Stimulated activated CD8-positive, alpha-beta memory T cell treated with anti-CD3 and anti-CD28 coated beads, Interleukin-7, amount 100 ng/mL, for 1 hour (primary cell): ENCODE measurements at places on chromosomes 12 and 14.

- DNase-seq = no peak
Measured at GRCh38 chr12:34402899-34403705, 380.8 kb downstream of the ALG10 start.

DNA sequence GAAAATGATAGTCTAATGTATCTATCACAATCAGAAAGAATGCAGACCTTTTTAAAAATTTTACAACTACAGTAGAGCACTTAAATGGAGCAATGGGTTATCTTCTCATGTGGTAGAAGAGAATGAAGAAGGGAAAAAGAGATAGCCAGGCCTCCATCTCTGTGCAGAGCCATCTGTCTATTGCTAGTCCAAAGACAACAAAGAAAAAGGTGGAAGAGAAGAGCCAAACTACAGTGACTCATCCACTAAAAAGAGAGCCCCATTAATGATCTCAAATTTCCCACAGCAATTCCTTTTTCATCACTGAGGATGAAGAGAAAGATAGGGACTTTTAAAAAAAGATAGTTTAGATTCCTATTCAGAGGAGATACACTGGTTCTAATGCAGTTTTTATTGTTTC lies 232.9 kb downstream of the ATXN7L3B start:
- DNase-seq = no peak

GRCh38 chr14:93496856-93497741 lies 66.4 kb downstream of the UNC79 start:
- DNase-seq = no peak

- DNase-seq = no peak
Measured at GRCh38 chr14:60862283-60862682, 118.6 kb downstream of the TRMT5 start.

DNA sequence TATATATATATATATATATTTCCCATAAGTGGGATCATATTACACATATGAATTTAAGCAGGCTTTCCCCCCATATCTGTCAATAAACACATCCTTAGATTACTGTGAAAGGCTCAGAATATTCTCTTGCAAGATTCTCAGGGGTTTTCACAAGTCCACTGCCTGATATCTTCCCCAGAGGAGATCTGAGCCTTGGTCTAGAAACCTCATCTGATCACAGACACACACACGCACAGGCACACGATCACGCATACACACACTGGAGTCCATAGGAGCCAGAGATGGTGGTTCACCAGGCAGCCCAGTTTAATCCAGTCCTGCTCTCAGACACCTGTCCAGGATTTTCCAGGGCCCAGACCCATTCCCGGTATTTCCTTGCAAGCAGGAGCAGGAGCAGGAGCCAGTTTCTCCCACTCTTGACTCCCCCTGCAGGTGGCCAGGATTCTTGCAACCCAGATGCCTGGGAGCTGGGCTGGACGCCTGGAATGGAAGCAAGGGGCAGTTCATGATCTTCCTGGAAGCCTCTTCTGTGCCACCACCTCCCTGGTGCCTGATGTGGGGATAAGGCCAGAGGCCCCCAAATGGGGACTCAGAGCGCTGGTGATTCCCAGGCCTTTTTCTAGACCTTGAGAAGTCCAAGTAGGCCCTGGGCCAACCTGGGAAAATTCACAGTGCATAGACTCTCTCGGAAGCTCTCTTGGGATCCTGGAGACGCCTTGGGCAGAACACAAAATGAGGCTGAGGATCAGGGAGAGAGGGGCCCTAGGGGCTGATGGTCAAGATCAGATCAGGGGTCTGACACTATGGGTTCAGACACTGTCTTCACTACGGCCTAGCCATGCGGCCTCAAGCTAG lies 16.5 kb upstream of the KRT78 start:
- DNase-seq = no peak

- no peak for DNase-seq
Measured at GRCh38 chr12:4743046-4743445, 22.8 kb downstream of the GALNT8 start.

- no peak for DNase-seq
Measured at GRCh38 chr14:60175255-60175902, 10.2 kb upstream of the DHRS7 start.

DNA sequence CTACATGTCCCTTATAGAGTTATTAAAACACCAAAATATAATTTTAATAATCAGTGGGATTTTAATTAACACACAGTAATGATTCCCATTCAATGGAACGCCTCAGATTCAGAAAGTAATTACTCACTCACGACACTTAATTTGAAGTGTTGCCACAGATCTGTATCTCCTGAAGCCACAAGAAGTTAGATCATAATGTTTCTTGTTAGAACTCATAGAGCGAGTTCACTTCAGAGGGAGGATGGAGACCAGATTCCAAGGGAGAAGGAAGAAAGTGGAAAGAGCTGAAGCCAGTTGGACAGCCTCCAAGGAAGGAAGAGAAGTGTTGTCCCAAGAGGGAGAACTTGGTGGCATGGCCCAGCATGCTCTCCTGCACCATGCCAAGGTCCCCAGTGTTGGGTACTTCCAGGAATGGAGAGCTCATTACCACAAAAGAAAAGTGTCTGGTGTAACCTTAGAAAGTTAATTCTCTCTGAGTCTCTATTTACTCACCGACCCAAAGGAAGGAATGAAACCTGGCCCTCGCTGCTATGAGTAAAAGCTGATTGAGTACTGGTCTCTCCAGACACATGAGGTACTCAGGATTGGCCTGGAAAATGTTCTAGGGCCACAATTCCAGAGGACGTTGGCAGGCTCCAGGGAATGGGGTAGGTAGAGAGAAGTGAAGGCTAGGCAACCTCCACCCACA lies 305.4 kb downstream of the BCL11B start:
- no peak for DNase-seq

DNA sequence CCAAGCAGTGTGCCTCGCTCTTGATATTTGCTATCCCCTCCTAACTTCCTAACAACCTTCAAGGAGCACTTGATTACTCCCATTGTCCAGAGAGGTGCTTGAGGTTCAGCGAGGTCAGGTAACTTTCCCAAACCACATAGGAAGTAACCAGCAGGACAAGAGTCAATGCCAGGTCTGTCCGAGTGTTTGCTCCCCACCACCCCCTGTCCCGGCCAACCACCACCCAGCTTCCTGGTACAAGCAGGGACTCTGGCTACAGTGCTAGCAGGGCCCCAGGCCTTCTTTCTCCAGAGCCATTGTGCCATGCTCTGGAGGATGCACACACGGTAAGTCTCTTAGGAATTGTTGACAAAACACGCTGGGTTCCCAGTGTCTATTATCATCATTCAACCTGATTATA lies 49.2 kb downstream of the SYNE3 start:
- no peak for DNase-seq

DNA sequence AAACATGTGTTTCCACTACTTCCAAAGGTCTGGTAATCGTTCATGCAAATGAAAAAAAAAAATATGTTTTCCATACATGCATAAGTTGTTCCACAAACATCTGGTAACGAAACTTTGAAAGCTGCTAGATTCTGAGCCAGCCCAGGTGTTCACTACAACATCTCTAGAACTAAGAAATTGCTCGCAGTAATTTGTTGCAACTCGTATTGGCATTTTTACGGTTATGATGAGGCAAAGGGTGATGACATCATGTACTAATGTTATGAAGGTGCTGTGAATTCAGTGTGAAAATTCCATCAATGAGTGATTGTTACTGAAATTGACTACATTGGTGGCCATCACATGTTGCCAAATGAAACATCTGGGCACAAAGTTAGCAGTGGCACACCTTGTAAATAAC lies 31.9 kb upstream of the CCDC91 start:
- no peak for DNase-seq

DNA sequence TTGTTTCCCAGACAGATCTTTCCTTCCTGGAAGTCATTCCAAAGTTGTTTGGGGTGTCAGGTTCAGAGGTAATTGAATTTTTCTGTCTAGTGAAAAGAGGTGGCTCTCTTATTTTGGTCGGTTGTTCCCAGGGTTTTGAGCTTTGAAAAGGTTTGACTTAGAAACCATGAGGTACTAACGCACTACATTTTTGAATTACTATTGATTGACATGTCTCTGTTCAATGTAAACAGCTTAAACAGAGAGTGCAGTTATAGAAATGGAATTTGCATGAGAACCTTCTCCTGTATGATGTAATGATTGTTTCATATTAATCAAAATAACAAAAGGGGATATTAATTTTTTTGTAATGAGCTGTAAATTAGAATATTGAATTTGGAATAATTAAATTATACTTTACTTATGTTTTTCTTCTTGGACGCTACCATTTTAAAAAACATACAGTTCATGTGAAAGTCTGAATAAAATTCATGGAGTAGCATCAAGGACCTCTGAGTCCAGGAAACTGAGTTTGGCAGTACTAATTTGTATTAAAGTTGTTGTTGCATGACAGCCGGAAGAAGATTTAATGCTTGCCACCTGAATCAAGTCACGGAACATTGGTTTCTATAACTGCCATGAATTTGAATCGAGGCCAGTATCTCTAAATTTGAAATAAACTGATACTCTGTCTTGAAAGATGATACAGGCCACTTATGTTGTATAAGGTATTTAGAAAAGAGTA lies 41.7 kb downstream of the NPAS3 start:
- DNase-seq = no peak

DNA sequence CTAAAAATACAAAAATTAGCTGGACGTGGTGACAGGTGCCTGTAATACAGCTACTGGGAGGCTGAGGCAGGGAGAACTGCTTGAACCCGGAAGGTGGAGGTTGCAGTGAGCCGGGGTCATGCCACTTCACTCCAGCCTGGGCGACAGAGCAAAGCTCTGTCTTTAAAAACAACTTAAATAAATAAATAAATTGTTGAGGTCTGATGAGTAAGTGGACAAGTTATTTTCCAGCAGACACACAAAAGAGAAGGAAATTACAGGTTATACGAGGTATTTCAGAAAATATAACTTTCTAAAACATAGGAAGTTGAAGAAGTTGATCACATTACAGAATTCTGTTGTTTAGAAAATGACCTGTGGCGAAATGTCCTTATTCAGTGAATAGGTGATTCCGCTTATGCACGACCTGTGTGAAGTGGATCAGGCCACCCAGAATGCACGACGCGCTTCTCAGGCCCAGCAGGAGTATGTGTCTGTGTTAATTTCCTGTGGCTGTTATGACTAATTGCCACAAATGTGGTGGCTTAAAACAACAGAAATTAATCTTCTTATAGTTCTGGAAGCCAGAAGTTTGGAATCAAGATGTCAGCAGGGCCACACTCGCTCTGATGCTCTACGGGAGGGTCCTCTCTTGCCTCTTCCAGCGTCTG lies 38.1 kb downstream of the P2RX7 start:
- no peak for DNase-seq

- peak; percentile 27 for DNase-seq
Measured at GRCh38 chr14:50821510-50822464, 9.2 kb downstream of the NIN start.

DNA sequence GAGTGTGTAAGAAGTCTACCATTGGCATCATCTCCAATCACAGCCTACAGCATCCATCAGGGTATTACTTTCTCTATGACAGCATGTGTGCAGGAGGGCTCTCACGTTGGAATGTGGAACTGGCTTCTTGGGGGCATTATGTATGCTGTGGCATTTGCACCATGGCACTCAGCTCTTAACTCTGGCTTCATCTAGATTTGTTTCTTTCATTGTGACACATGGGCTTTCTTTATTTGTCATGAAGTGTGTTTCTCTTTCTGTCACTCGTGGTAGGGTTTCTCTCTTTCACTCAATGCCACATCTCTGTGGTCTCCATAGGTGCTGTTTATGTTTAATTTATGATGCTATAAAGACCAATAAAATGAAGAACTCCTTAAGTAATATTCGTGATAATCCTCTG lies 191.2 kb upstream of the GARIN2 start:
- no peak for DNase-seq

GRCh38 chr14:94543449-94544124 lies 17.7 kb upstream of the SERPINA4 start:
- no peak for DNase-seq

GRCh38 chr14:42804141-42804540 lies 1197.5 kb downstream of the LRFN5 start:
- DNase-seq = no peak

DNA sequence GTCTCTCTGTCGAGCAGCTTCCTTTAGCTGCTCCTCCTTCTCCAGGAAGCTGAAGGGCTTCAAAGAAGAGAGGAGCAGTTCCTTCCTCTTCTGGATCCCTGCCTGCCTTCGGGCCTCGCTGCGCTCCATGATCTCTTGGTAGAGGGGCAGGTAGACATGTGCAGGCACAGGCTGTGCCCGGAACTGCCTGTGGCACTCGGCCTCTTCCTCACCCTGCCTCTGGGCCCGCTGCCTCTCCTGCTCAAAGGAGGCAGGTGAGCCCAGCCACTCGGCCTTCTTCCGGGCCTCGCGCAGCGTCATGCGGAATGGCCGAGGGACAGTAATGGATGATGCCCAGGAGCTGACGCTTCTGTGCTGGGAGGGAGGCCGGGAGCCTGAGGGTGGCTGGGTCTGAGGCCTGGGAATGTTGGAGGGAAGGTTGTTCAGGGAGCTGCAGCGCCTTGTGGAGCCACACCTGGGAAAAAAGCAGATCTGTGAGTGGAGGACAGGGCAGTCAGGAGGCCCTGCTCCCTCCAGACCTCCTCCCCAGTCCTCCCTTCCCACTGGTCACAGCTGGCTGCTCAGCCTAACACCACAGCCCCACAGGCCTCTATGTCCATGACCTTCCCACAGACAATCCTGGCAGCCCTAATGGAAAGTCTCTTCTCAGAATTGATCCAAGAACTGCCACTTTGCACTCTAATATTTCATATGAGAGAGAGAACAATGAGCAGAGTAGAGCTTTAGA lies 5.3 kb downstream of the FAM161B start:
- DNase-seq = no peak

- no peak for DNase-seq
Measured at GRCh38 chr12:33180918-33181317, 258.7 kb downstream of the SYT10 start.

- no peak for DNase-seq
Measured at GRCh38 chr14:70086685-70087379, 101.9 kb downstream of the SLC8A3 start.

DNA sequence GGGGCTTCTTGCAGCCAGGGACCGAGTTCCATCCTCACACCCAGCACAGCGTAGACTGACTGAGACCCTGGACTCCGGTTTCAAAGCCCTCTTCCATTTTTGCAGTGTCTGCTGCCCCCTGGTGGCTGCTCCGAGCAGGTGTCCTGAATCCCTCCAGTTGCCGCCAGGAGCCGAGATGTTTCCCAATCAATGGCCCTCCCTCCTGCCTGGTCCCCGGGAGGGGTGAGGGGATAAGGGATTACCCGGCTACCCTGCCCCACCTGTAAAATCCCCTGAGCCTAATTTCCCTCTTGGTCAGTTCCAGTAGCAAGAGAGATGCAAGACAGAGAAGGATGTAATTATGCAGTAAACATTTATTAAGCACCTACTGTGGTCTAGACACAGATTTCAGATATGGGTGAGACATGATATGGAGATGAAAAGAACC lies 55.0 kb downstream of the PHETA1 start:
- peak; percentile 43 for DNase-seq

GRCh38 chr14:79040790-79041189 lies 870.6 kb downstream of the NRXN3 start:
- DNase-seq = no peak

- DNase-seq = no peak
Measured at GRCh38 chr12:69873429-69873828, 48.4 kb downstream of the MYRFL start.

- DNase-seq = no peak
Measured at GRCh38 chr14:22926316-22926715, 2.9 kb downstream of the PRMT5 start.
